Kidney glomerular epithelial cell (primary cell): ENCODE measurements at places on chromosomes 1 and 21.

- peak; percentile 93 for DNase-seq
Observed at GRCh38 chr1:118788463-118788862, 199.7 kb downstream of the TBX15 start.

DNA sequence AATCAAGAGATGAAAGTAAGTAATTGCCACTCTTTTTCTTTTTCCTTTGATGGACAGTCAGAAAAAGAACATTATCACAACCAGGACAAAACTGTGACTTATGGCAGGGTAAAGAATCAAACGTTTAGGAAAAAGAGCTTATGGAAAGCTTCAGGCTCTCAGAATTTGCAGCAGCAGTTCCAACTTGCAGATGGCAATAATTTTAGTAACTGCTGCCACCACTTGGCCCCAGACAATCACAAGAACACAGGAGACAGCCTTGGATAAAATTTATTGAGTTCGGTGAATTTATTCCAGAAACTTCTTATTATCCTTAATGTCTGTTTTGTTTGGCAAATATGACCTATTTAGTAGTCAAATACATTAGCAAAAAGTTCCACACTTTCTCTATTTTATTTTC, 804.4 kb downstream of the BRINP3 start:
- no peak for DNase-seq

GRCh38 chr1:39973503-39974135, 18.7 kb downstream of the MFSD2A start:
- DNase-seq: peak; percentile 72

DNA sequence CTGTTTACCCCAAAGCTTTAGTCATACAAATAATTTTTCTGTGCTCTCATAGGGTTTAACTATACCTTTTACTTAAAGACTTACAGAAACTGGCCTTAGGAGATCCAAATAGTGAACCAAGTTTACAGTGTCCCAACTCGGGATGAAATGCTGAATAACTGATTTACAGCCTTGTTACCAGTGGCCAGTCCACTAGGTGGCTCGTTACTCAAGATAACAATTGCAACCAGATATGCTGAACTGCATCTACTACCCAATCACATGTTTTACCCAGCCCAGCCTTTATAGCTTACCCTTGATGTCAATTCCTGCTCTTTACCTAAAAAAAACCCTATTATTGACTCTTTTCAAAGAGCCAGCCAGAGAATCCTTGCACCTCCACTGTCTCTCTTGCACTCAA, 1148.8 kb upstream of the ADGRL4 start:
- DNase-seq: no peak

- no peak for DNase-seq
Observed at GRCh38 chr1:22662318-22662717, 9.3 kb downstream of the C1QB start.

DNA sequence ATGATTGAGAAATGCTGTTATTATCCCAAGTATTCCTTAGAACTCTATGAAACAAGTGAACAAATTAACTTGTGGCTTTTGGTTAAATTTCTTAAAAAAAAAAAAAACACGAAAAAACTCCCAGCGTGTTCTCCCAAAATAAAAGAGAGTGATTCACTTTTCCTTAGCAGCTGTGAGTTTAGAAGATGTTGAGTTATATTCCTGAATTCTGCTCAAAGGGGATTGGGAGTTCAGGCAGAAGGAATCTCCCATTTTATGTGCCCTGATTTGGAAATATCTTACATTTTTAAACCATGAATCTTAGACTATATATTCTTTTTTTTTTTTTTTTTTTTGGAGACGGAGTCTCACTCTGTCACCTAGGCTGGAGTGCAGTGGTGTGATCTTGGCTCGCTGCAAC, 34.3 kb downstream of the SMG7 start:
- DNase-seq: no peak

- no peak for DNase-seq
Observed at GRCh38 chr1:201930137-201930536, 16.2 kb downstream of the LMOD1 start.

DNA sequence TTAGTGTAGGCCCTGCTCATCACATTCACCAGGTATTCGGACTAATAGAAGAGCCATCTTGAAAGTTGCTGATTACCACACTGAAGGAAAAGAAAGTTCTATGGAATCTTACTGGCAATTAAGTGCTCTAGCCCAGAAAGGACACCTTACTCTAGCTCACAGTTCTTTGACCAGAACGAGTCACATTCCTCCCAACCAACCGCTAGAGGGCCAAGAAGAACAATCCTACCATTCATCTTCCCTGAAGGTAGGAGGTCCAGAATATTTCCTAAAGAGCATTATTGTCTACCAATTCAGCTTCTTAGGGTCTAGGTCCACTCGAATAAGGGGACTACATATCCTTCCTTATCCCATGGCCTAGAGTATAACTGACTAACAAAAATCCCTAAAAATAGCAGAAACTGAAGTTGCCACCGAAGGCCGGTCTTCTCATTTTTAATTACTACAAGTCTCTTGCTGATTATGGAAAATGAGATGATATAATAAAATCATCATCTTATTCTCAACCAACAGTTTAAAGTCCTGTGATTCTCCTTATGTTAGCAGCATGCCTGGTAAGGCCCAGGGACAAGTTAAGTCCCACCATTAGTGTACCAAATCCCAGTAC, 2.7 kb upstream of the FMO1 start:
- peak; percentile 34 for DNase-seq

- no peak for DNase-seq
Observed at GRCh38 chr1:117678246-117678977, 72.6 kb downstream of the TENT5C start.

DNA sequence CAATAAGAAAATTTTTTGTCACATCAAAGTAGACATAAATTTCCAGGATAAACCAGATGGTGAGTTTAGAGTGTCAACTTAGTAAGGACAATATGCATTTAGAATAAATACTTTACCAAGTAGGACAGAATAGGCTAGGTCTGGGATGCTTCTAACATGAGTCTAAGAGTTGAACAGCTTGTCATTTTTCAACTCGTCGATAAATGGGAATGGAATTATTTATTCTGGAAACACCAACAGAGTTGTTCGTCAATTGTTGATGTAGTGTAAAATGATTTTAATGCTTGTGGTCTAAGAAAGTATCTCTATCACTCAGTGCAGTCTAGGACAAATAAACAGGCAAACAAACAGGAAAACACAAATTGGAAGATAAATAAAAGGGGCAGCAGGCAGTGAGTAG, 358.4 kb upstream of the ST6GALNAC5 start:
- DNase-seq: no peak

GRCh38 chr21:43585924-43586413, 73.3 kb downstream of the HSF2BP start:
- DNase-seq: peak; percentile 100

DNA sequence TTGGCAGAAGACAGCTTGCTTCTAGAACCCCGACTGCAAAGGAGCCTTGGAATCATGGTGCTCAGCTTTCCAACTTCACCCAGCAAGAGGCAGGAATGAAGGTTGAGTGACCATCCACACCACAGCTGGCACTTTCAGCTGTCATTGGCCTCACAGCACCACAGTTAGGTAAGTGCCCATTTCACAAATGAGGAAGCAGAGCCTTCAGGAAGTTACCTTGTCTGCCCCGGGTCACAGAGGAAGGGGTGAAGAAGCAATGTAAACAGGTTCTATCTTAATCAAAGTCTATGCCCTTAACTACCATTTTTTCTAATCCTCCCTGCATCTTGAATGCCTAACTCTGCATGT, 156.0 kb downstream of the GLUL start:
- DNase-seq: no peak

DNA sequence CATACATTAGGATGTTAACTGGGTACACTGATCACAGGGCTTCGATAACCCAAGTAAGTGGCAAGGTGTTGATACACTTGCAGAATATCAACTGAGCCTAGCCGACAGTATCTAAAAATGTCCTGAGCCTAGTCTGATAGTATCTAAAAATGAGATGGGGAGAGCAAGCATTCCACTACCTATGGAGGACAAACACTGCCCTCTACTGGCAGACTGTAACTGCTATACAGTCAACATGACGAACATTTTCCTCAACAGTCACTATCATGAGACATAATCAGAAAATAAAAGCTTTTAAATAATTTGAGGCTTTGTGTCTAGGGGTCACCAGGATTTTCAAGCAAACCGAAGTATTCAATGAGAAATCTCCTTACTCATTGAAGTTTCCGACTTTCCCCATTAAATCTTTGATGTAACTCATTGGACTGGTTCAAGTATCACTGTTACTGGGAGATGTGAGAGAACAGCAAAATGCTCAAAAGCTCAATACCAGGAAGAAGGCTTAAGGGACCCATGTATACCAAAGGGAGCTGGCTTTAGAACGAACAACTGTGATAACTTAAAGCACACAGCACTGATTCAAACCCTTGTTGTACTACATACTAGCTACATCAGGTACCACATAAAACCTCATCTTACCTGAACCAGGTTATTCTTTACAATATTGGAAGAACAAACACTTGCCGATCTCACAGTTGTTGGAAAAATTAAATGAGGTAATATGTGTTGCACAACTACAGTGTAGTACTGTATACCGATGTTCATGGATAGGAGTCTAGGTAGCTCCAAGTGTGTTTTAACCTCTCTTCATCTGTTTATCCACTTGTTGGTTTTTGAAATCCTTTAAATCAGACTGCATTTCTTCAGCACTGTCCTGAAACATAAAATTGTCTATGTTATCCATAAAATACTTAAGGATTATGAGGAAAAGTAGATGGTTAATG, 31.1 kb upstream of the SLC45A3 start:
- DNase-seq: peak; percentile 57

DNA sequence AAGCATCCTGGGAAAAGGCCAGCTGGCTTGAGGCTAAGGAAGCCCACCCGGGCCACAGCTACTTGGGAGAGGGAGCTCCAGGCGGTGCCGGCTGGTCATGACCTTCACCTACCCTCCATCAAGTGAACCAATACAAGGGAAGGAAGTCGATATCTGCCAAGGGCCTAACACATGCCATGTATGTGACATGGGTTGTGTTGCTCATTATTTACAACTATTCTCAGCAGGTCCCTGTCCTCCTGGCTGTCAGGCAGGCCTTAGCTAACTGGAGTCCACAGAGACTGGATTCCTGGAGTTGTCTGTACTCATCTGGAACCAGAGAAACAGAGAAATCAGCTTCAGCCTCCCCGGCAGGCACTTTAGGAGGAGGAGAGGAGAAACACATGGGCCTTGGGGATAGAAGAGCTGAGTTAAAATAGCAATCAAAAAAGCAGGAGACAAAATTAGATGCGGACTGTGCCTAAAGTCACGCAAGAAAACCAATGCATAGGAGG, 15.7 kb downstream of the TCEA3 start:
- no peak for DNase-seq

- no peak for DNase-seq
Observed at GRCh38 chr1:213425376-213426030, 374.5 kb downstream of the RPS6KC1 start.

DNA sequence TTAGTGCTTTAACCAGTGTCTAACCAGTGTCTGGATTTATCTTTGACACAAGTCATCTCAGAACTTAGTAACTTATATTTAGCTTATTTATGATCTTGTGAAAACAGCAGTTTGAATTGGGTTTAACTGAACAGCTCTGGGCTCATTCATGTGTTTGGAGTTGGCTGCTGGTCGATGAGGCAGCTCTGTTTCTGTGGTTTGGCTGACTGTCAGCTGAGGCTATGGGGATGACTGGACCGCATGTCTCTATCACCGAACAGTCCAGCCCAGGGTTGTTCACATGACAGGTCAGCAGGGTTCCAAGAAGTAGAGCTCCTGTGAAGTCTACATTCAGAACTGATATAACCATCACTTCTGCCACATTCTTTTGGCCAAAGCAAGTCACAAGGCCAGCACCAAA, 29.1 kb upstream of the C21orf91 start:
- DNase-seq: peak; percentile 85

DNA sequence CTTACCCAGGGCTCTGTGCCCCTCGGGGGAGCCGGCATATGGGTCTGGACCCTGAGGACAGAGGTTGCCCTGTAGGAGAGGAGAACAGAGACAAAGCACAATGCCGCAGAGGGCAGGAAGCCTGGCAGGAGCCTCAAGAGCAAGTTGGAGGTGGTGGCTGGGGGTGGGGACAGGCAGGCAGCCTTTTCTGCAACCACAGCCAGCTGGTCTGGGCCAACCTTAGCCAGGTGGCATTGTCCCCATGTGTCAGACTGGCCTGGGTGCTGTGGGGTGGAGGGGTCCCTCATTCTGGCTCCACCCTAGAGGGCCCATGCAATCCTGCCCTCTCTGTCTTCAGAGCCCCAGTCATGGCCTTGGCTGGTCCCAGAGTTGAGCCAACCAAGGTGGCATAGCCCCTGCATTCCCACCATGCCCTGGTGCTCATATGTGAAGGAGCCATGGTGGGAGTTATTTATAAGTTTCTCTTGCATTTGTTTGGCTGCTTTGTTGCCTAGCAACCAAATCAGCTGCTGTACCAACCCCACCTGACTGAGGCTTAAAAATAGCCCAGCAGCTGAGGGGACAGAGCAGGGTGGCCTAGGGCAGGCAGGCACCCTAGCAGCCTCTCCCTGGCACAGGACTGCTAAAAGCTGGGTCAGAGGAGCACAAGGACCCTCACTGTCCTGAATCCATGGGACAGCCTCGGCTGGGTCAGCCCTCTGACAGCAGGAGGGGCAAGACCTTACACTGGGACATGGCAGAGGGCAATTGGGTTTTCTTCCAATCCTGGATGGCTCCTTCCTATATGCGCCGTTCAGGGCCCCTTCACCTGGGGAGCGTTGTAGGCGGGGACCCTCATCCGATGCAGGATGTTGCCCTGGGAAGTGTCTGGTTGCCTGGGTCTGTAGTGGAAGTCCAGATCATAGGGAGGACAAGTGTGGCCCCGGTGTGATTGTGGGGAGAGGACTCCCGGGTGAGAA, 19.5 kb downstream of the MAP7D1 start:
- DNase-seq: no peak

DNA sequence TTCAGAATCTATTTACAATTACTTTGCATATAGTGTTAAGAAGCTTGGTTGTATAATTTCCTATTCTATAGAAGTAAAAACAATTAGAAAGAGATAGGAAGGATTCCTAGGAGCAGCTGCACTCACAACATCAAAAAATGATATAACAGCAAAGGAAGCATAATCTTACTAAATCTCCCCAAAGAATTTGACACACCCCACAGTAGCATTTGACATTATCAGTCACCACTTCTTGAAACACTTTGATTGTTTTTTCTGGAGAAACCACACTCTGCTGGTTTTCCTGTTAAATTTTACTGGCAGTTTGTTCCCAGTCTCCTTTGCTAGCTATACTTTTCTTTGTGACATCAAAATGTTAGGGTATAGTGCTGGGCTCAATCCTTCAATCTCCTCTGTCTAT, 100.8 kb upstream of the KIAA1614 start:
- no peak for DNase-seq

GRCh38 chr1:208449951-208450350, 205.8 kb upstream of the PLXNA2 start:
- DNase-seq: no peak

DNA sequence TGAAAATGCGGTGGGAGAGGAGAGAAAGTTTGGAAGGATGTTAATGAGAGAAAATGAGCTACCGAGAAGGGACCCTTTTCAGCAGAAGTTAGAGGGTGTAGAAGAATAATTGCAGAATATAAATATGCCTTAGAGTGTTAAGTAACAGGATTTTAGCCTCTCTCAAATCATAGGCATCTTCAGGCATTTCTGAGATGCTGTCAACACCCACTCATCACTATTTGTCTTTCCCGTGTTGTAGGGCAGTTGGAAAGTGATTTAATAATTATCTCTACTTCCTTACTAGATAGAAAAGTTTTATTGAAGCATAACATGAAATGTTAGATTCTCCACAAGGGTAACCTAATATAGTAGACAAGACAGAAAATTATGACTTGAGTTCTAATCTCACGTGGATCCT, 96.4 kb upstream of the RGS4 start:
- DNase-seq: no peak
